ENCODE measurements at places on chromosomes 7 and 10. TPM values are rescaled to one million over a fixed set of nuclear protein-coding genes. Genes with fewer than 3 reads are reported as not detected.

PHKG1 gene
- total RNA-seq = not detected

CH25H gene
- not detected for total RNA-seq

- DNase-seq = peak; percentile 73
Measured at GRCh38 chr7:55255496-55256445, 109.4 kb upstream of the LANCL2 start.

DNA sequence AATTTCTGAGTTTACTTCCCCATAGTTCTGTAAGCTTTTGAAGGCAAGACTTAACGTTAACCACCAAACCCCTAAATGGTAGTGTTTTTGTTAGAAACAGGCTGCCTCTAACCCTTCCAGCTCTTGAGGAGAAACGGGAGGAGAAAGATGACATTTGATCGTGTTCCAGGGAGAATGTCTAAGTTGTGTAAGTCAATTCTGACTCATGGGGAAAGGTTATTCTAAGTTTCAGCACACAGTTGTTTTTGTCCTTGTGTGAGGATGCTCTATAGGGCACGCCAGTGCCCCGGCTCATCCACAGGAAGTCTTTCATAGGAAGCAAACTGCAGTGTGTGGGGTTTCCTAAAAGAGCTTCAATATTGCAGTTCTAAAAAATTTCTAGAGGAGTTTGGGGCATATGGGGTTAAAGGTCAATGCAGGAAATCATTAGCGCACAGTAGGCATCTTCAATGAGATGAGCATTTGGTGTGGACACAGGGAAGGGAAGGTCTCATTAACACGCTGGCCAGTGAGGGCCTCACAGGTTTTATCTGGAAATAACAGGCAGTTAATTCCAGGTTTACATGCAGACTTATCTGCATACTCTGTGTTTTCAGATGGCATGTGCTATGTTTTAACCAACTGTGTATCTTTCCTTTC, 638.2 kb upstream of the IGFBP3 start:
- peak; percentile 73 for DNase-seq

DNA sequence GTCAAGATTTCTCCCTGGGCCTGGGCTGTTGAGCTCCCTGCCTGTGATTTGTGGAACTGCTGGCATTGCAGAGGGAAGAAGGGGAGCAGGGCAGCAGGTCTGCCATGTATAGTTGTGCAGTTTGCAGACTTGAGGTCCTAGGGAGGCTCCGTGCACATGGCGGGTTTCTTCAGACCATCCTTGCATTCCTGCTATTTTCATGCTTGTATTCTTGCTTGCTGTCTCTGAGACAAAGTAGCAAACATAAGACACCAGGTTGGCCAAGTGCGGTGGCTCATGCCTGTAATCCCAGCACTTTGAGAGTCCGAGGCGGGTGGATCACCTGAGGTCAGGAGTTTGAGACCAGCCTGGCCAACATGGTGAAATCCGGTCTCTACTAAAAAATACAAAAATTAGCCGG, 61.1 kb downstream of the NPTX2 start:
- no peak for DNase-seq

DNA sequence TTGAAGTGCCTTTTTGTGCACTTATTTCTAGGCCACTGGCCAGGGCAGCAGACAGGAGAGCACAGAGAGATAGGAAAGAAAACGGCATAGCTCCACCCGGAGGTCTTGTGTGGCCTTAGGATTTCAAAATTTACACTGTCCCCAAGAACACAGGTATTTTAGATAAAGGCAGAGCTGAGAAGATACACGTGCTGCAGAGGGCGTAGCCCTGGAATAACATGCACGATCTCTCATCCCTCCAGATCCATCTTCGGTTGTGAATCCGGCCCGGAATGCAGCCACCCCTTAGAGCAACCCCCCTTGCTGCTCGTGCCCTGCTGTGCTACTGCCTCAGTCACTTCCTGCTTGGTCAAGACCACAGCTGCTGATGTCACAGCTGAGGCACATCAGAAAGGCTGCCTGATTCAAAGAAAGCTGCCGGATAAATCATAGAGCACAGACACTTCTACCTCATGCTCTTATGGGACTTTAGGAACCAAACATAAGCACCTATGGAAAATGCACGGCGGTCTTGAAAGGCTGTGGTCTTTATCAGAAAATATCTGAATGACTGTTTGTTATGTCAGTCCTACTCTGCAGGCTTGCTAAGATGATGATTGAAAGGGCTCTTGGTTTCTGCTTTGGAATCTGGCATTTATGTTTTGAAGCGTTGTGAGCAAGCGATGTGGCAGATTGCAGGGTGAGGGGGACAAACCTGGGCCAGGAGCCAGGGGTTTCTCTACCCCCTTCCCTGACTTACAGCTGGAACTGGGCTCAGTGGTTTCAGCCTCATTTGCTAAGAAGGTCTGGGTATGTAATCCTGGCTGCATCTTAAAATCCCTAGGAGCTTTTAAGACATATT, 152.0 kb downstream of the SVIL start:
- peak; percentile 83 for DNase-seq

DNA sequence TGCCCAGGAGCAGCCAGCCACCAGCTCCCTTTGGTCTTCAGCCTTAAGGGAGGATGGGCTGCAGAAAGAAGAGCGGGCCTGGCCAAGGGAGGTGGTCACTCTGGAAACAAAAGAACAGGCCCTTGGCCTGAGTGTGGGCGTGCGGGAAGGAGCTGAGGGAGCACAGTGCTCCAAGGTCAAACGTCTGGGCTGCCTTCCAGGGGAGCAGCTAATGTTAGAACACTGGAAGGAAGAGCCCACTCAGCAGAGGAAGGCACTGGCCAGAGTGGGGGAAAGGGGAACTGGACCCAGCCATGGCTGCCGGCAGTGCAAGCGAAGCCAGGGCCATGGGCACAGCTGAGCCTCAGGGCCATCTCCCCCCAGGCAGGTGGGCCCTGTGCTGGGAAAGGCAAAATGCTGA, 42.7 kb downstream of the FAM53B start:
- DNase-seq = no peak

DNA sequence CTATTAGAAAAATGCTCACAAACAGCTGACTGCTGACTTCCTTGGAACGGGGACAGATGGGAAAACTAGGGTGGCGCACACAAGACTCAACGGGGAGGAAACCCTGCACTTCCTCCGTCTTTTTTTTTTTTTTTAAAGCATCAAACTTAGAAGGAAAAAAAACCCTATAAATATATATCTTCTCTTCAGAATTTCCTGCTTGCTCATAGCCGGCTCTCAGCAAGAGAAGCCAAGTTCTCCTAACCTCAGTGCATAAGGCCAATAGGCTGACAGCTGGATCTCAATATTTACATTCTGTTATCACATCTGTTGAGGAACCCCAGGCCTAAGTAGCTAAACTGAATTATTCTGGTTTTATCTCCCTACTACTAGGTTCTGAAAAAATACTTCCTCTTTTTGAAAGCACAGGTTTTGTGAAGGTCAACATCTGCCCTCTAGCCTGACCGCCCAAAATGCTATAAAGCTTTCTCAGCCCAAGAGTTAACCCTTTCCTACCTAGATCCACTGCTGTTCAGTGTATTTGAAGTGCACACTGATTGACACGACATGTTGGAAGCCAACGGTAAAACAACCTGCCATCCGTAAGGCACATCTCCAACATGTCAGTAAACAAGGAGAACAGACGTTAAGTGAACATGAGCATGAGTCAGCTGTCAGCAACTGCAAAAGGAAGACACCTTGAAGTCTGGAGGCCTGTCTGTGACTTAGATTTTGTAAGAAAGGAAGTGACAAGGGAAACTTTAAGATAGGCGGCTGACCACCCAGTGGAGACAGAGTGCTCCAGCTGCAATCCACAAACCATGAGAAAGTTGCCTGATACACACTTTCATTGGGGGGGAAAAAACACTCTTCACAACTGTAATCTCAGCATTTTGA, 83.8 kb downstream of the EBLN1 start:
- no peak for DNase-seq

DNA sequence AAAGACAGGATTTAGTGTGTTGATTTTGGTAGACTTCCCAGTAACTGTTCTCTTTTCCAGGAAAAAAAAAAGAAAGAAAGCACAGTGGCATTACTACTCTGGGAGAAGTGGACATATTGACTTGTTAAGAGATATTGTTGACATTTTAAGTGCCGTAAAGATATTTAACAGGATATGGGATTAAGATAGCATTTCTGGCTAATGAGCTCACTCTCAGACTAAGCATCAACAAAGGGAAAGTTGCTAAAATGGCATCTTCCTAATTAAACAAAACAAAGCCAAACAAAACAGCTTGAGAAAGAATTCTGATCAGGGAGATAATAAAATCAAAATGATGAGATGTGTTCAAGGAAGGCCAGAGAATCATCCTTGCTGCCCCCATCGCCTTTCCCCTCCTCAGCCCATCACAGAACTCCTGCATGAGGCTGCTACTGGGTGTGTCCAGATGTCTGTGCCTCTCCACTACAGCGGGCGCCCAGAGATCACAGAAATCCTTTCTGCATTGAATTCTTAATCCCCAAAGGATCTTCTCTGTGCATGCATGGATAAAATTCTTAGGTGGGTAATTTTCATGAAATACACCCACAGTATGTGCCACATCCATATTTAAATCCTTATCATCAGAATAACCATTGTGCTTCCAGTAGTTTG, 270.5 kb downstream of the POU6F2 start:
- peak; percentile 86 for DNase-seq

- no peak for DNase-seq
Measured at GRCh38 chr10:77117501-77117900, 520.1 kb downstream of the KCNMA1 start.

DNA sequence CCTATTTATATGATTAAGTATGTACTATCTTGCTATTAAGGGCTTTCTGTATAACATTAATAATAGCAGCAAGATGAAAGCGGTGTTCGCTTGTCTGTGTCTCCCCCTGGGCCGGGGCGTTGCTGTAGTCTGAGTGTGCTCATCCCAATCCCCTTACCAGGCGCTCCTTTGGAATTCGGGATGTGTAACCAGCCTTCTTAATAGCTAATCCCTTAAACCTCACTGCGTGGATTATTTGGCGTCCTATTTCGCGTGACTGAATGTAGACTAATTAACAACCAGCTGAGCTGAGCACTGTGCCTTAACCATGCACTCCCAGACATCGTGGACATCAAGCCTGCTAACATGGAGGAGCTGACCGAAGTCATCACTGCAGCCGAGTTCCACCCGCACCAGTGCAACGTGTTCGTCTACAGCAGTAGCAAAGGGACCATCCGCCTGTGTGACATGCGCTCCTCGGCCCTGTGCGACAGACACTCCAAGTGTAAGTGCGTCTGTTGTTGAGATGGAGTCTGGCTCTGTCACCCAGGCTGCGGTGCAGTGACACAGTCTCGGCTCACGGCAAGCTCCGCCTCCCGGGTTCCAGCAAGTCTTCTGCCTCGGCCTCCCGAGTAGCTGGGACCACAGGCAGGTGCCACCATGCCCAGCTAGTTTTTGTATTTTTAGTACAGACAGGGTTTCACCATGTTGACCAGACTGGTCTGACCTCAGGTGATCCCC, 36.6 kb downstream of the BNIP3 start:
- DNase-seq = no peak

DNA sequence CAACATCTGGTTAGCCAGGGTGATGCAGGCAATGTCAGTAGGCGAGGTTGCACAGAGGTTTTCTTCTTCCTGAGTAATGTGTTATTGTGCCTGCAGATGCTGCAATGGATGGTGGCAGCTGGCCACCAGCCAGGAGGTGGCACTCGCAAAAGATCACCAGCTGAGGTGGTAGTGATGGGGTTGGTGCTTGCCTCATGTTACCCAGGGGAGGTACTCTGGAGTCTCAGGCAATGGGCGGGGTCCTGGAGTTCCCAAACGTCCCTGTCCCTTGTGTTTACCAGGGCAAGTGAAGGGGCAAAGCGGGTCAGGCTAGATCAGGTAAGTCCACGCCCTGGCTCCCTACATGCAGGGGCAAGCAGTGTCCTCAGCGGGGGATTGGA, 21.1 kb downstream of the CLRN3 start:
- no peak for DNase-seq

- DNase-seq = peak; percentile 60
Measured at GRCh38 chr7:93150200-93150835, 2.1 kb upstream of the SAMD9L start.
